ENCODE measurements at places on chromosomes 4 and X. TPM values are rescaled to one million over a fixed set of nuclear protein-coding genes. Genes with fewer than 3 reads are reported as not detected.

DNA sequence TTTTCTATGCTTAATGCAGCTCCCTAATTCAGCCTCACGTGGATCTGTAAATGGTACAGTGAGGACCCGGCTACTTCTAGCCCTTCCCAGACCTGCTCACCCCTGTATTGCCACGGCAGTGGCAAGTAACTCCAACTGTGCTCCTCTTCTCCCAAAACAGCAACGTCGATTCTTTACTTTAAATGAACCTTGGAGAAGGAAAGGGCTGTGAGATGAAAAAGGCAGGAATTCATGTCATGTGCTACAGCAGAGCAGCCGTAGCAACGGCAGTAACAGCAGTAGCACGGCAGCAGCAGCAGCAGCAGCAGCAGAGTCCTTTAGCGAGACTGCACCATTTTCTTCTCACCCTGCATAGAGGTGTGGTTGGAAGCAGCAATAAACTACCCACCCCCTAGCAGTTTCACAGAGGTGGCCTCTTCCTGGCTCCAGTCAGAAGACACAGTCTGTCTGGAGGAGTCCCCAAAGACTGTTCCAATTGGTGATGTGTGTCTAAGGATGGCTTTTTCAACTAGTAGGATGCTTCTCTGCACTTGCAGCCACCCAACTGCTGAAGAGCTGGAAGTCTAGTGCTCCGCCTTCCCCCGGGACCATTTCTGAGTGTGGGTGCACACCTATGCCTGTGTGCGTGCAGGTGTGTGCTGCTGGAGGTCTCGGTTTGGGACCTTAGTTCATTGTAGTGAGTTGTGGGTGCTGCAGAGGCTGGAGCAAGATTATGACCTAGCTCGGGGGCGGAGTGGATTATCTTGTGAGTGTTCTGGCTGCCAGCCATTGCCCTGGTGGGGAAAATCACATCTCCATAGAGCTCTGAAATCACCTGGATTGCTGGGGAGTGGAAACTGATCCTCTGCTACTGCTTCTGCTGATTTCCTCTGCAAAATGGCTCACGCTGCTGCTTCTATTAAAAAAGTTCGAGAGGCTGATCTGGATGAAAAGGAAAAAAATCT is 67.2 kb downstream of the ANK2 start:
- peak overlapping the region; percentile 46 for H3K27ac ChIP-seq
- peaks cover 21% of the 10 kb centered on the region for H3K4me1 ChIP-seq
- H3K36me3 ChIP-seq: no peaks in the 10 kb centered on the region
- DNase-seq: peak; percentile 45
- no peaks in the 10 kb centered on the region for H3K27me3 ChIP-seq
- H3K4me3 ChIP-seq: no peak overlapping the region

The EVC2 gene
- 11.5 TPM for total RNA-seq

DNA sequence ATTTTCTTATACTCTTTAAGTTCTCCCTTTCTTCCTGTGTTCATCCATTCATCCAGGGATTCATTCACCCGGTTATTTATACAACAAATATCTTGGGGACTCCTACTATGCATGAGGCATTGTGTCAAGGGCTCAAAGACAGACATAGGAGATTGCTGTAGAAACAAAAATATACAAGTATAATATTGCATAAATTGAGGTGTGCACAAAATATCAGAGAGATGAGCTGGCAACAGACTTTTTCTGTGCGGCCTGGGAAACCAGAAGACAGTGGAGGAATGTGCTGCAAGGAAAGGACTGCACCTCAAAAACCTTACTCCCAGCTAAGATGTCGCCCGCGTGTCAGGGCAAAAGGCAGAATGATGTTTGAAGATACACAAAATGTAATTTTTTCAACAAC is 9.6 kb downstream of the OTOP1 start:
- H3K4me3 ChIP-seq: no peak overlapping the region
- no peaks in the 10 kb centered on the region for H3K36me3 ChIP-seq
- H3K27ac ChIP-seq: no peak overlapping the region
- no peaks in the 10 kb centered on the region for H3K27me3 ChIP-seq

GRCh38 chr4:75189711-75190335 is 256.9 kb downstream of the PARM1 start:
- no peaks in the 10 kb centered on the region for H3K27me3 ChIP-seq
- H3K27ac ChIP-seq: no peak overlapping the region
- H3K4me3 ChIP-seq: no peak overlapping the region
- DNase-seq: no peak
- H3K36me3 ChIP-seq: no peaks in the 10 kb centered on the region
